Cardiac atrium fibroblast (primary cell): ENCODE measurements at places on chromosomes 1 and 21. TPM values are rescaled to one million over a fixed set of nuclear protein-coding genes. Genes with fewer than 3 reads are reported as not detected.

DMBX1 gene
- not detected in 2 replicates for total RNA-seq

DENND2C gene
- 0.54 and 1.9 TPM in 2 replicates for total RNA-seq

KLHDC8A gene
- total RNA-seq = 0.18 TPM in 1 of 2 replicates, not detected in the other

S100A7 gene
- not detected in 2 replicates for total RNA-seq

THEM5 gene
- total RNA-seq = not detected in 2 replicates
